Esophagus muscularis mucosa (tissue), 4 donors: ENCODE measurements at places on chromosomes 6 and 20. TPM values are rescaled to one million over a fixed set of nuclear protein-coding genes. Genes with fewer than 3 reads are reported as not detected.

The PM20D2 gene
- 24.0 TPM for total RNA-seq

The HEY2 gene
- 3.1 TPM for total RNA-seq

The SASH1 gene
- 57.8 TPM for total RNA-seq

The FBXO9 gene
- 58.5 TPM for total RNA-seq

The SMOC2 gene
- 130 TPM for total RNA-seq

DNA sequence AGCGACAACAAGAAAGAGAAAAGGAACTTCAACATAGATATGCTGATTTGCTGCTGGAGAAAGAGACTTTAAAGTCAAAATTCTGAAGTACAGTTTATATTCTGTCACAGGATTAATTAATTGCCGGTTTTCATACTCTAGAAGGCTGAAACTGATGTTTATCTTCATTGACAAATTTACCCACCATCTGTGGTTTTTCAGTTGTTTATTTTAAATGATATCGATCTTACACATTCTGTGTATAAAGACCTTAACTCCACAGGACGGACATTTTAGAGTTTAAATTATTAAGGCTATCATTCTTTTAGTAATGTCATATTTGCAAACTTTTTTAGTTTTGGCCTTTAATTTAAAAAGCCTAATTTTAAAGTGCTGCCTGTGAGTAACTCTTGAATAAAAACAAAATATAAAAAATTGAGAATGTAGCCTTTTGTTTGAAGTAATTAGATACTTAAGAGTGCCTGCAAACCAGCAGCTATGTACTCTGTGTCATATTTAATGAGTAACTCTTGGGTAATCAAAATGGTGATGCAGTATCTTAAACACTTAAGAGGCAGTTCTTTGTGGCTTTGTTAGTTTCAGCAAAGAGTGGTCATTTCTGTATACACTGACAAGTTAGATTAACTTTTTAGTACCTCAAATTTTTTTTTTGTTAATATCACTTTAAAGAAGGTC lies 59.3 kb downstream of the CDC5L start:
- no peak for DNase-seq
- no peak overlapping the region for H3K27ac ChIP-seq
- no peak overlapping the region for H3K4me3 ChIP-seq
- H3K4me1 ChIP-seq = peaks cover 2% of the 10 kb centered on the region
- no peaks in the 10 kb centered on the region for H3K27me3 ChIP-seq

- no peak overlapping the region for H3K27ac ChIP-seq
- H3K27me3 ChIP-seq = no peaks in the 10 kb centered on the region
- no peak overlapping the region for H3K4me3 ChIP-seq
- no peaks in the 10 kb centered on the region for H3K4me1 ChIP-seq
- no peak for DNase-seq
- H3K36me3 ChIP-seq = no peaks in the 10 kb centered on the region
Observed at GRCh38 chr6:101232961-101233360, 160.5 kb upstream of the GRIK2 start.

DNA sequence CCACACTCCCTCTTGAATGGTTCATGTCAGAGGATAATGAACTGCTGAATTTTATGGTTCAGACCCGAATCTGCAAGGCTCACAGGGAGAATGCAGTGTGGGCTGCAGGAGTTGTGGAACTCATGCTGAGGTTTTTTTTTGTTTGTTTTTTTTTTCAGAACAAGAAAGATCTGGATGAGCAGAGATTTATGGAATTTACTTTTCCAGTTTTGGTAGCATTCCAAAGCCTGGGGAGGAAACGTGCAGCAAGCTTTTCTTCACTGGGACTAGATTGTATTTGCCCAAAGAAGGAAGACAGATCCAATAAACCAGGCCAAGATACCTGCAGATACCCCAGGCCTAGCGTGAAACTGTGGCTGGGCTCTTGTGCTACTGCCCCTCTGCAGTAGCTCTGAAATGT lies 223.9 kb upstream of the TAB2 start:
- H3K4me1 ChIP-seq = peaks cover 20% of the 10 kb centered on the region
- DNase-seq = no peak
- H3K36me3 ChIP-seq = no peaks in the 10 kb centered on the region
- H3K27ac ChIP-seq = no peak overlapping the region
- no peaks in the 10 kb centered on the region for H3K27me3 ChIP-seq

- H3K4me3 ChIP-seq = no peak overlapping the region
- no peaks in the 10 kb centered on the region for H3K4me1 ChIP-seq
- H3K27me3 ChIP-seq = no peaks in the 10 kb centered on the region
- no peaks in the 10 kb centered on the region for H3K36me3 ChIP-seq
- no peak for DNase-seq
- H3K27ac ChIP-seq = no peak overlapping the region
Observed at GRCh38 chr6:24743265-24743943, 24.4 kb upstream of the C6orf62 start.

DNA sequence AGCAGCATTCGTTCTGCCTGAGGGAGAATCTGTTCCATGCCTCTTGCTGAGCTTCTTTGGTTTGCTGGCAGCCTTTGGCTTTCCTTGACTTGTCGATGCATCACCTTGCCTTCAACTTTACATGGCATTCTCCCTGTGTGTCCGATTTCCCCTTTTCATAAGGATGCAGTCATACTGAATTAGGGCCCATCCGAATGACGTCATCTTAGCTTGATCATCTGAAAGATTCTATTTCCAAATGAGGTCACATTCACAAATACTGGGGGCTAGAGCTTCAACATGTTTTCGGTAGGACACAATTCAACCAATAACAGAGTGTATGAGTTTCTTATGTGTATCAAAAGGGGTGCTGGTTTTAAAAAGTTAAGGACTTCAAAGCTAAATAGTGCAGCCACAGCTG lies 27.8 kb upstream of the HECA start:
- no peak overlapping the region for H3K4me3 ChIP-seq
- H3K27me3 ChIP-seq = no peaks in the 10 kb centered on the region
- no peak for DNase-seq
- H3K27ac ChIP-seq = no peak overlapping the region
- no peaks in the 10 kb centered on the region for H3K36me3 ChIP-seq

DNA sequence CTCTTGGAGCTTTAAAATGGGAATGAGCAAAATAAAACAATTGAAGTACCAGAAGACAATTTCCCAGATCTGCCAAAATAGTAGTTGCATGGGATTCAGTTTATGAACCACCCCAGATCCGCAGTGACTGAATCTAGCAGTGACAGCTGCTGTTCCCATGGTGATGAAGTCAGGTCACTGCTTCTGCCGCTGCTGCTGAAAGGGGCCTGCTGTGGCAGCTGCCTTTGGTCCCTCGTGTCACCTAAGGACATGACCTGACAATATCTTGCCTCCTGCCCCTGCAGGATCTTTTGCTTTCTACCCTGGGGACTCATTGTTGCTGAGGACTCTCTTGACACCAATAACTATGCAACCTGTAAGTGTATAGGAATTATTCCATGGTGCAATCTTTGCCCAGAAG lies 34.3 kb upstream of the OGFRL1 start:
- peaks cover 23% of the 10 kb centered on the region for H3K4me1 ChIP-seq
- DNase-seq = no peak
- H3K4me3 ChIP-seq = no peak overlapping the region
- H3K27me3 ChIP-seq = no peaks in the 10 kb centered on the region
- H3K36me3 ChIP-seq = no peaks in the 10 kb centered on the region

DNA sequence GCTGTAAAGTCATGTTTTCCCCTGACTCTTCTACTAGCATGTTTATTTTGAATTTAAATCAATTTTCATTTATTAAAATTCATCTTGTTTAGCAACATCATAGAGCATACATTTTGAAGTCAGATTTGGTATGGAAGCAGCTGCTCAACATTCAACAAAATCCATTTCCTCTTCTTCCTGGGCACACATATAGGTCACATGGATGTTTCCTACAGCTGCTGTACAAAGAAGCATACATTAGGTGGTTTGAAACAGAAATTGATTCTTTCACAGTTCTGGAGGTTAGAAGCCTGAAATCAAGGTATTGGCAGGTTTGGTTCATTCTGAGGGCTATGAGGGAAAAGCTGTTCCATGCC lies 495.2 kb downstream of the RFPL4B start:
- H3K27ac ChIP-seq = no peak overlapping the region
- H3K27me3 ChIP-seq = no peaks in the 10 kb centered on the region
- no peak overlapping the region for H3K4me3 ChIP-seq
- DNase-seq = no peak
- no peaks in the 10 kb centered on the region for H3K36me3 ChIP-seq

DNA sequence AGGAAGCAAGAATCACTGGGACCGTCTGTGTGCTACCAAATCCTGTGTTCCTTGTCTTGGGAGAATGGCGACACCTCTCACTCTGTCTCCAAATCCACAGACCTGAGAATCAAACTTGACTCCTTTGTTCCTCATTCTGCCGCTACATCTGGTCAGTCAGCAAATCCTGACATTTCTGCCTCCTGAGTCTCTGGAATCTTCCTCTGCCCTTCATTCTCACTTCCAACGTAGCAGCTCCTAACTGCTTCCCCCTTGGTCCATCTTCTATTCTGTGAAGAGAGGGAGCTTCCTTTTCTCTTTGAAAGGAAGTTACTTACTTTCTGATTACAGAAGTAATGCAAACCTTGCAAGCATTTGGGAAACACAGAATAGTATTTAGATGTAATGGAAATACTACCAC lies 37.7 kb downstream of the SYTL3 start:
- H3K4me3 ChIP-seq = no peak overlapping the region
- DNase-seq = no peak
- H3K27me3 ChIP-seq = no peaks in the 10 kb centered on the region
- H3K36me3 ChIP-seq = no peaks in the 10 kb centered on the region
- H3K4me1 ChIP-seq = peaks cover 33% of the 10 kb centered on the region
- no peak overlapping the region for H3K27ac ChIP-seq
